ENCODE measurements at places on chromosomes 11 and 22. TPM values are rescaled to one million over a fixed set of nuclear protein-coding genes. Genes with fewer than 3 reads are reported as not detected.

The MPPED1 gene
- not detected for total RNA-seq

The NLRP6 gene
- total RNA-seq = not detected

The HMBS gene
- total RNA-seq = 14.5 TPM

The GNG3 gene
- total RNA-seq = not detected

The C22orf31 gene
- not detected for total RNA-seq
